ENCODE measurements at places on chromosomes 7 and 10.

GRCh38 chr7:74586258-74587175 is 71.0 kb upstream of the GTF2I start:
- no peaks in the 10 kb centered on the region for H3K27me3 ChIP-seq
- no peak overlapping the region for H3K27ac ChIP-seq
- H3K4me1 ChIP-seq = no peaks in the 10 kb centered on the region
- H3K4me3 ChIP-seq = no peak overlapping the region
- no peaks in the 10 kb centered on the region for H3K36me3 ChIP-seq

DNA sequence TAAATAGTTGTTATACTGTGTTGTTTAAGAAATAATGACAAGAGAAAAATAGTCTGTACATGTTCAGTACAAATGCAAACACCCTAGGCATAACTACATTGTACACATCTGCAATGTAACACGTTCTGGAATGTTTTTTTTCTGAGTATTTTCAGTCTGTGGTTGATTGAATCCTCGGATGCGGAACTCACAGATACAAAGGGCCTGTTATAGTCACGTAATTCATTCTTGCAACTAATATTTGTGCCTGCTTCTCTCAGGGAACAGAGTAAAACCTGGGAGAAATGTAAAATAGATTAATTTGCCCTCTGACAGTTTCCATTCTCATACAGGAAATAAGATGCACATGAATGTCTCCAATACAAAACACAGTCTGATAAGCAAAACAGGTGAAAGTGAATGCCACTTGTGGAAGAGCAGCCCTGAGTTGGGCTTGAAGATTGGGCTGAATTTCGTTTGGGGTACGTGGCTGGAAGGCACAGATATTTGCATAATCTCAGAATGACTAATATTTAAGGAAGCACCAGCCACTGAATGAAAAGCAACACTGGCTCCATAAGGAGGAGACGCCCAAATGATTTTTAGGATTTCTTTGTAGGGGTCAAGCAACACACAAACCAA is 19.1 kb downstream of the DENND2A start:
- no peak for DNase-seq
- no peak overlapping the region for H3K27ac ChIP-seq
- no peaks in the 10 kb centered on the region for H3K27me3 ChIP-seq
- H3K4me1 ChIP-seq = no peaks in the 10 kb centered on the region

DNA sequence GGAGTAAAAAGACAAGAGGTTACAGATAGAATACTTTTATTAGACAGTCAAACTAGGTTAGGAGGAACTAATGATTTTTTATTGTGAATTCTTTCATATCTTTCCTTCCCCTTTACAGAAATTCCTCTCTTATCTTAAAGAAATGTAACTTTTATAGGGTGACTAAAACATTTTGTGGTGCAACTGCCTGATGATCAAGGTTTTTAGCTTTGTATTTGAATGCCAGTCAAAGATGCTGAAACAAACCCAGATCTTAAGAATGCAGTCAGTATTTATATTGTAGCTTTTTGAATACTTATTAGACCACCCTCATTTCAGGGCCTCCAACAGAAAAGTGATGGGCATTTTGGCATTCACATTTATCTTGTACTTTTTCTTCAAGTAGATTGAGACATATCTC is 27.4 kb downstream of the TAX1BP1 start:
- H3K36me3 ChIP-seq = peaks cover 27% of the 10 kb centered on the region
- peak; percentile 36 for DNase-seq
- H3K27ac ChIP-seq = no peak overlapping the region
- H3K4me3 ChIP-seq = no peak overlapping the region
- no peaks in the 10 kb centered on the region for H3K4me1 ChIP-seq
- no peaks in the 10 kb centered on the region for H3K27me3 ChIP-seq

- H3K4me1 ChIP-seq = peaks cover 4% of the 10 kb centered on the region
- H3K36me3 ChIP-seq = no peaks in the 10 kb centered on the region
- no peak overlapping the region for H3K4me3 ChIP-seq
- no peak for DNase-seq
- no peak overlapping the region for H3K27ac ChIP-seq
- no peaks in the 10 kb centered on the region for H3K27me3 ChIP-seq
Measured at GRCh38 chr10:103058034-103058433, 135.0 kb downstream of the NT5C2 start.

- no peak overlapping the region for H3K27ac ChIP-seq
- no peak for DNase-seq
- no peak overlapping the region for H3K4me3 ChIP-seq
- peaks cover 3% of the 10 kb centered on the region for H3K36me3 ChIP-seq
Measured at GRCh38 chr7:48384180-48384752, 213.0 kb downstream of the ABCA13 start.

Measured in common myeloid progenitor, CD34-positive (primary cell).